ENCODE measurements at places on chromosomes 3 and 15.

- no peak for DNase-seq
Measured at GRCh38 chr3:69563981-69564380, 175.3 kb upstream of the MITF start.

DNA sequence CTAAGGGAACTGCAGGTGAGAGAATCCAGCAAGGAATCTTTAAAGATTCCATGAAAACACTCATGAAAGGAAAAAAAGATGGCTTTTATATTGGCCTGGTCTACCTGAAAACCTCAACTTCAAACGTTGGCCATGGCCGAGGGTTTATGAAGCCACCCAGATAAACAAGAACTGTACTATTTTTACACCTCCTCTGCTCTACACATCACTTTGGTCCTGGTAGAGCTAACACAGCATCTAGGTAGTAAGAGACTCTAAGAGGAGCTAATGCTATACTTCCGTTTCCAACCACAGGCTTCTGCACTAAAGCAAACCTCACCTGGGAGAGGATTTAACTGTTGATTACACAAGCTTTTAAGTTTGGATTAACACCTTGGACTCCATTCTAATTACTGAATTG is 466.2 kb downstream of the FGF12 start:
- DNase-seq = no peak

- DNase-seq = no peak
Measured at GRCh38 chr15:35088329-35088728, 3.2 kb upstream of the NANOGP8 start.

- no peak for DNase-seq
Measured at GRCh38 chr3:101802179-101802578, 23.2 kb downstream of the NXPE3 start.

DNA sequence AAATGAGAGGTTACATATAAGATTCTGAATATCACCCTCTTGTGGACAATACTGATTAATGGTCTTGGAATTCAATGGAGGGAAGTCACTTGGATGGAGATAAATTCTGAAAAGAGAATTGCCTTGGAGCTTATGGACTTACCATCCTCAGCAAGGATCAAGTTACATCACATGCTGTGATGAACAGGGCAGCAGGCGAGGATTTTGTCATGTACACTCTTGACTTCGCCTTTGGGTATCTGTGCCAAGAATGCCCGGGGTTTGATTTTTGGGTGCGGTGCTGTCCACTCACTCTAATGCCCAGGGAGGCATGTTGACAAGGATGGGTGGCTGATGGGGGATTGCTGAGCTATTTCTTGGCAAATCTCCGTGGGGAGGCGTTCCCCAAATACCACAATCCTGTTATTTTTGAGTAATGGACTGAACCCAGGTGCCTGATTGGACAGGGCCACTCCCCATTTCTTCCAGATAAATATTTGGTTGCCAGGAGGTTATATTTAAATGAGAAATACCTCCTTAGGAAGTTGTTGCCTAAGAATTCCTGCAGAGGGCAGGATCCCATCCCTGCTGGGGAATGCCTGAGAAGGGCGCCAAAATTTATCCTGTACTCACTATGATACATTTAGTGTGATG is 96.3 kb downstream of the TPRG1 start:
- peak; percentile 52 for DNase-seq

- no peak for DNase-seq
Measured at GRCh38 chr3:183069086-183069485, 30.2 kb downstream of the MCCC1 start.

DNA sequence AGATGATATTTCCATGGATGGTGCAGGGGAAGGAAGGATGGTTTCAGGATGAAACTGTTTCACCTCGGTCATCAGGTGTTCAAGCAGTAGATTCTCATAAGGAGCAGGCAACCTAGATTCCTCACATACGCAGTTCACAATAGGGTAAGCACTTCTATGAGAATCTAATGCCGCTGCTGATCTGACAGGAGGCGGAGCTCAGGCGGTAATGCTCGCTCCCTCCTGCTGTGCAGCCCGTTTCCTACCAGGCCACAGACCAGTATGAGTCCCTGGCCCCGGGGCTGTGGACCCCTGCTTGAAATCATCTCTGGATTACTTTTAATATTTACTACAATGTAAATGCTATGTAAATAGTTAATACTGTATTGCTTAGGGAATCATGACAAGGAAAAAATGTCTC is 241.8 kb downstream of the ROBO2 start:
- no peak for DNase-seq

- DNase-seq = no peak
Measured at GRCh38 chr3:70565861-70566260, 253.4 kb upstream of the MDFIC2 start.

DNA sequence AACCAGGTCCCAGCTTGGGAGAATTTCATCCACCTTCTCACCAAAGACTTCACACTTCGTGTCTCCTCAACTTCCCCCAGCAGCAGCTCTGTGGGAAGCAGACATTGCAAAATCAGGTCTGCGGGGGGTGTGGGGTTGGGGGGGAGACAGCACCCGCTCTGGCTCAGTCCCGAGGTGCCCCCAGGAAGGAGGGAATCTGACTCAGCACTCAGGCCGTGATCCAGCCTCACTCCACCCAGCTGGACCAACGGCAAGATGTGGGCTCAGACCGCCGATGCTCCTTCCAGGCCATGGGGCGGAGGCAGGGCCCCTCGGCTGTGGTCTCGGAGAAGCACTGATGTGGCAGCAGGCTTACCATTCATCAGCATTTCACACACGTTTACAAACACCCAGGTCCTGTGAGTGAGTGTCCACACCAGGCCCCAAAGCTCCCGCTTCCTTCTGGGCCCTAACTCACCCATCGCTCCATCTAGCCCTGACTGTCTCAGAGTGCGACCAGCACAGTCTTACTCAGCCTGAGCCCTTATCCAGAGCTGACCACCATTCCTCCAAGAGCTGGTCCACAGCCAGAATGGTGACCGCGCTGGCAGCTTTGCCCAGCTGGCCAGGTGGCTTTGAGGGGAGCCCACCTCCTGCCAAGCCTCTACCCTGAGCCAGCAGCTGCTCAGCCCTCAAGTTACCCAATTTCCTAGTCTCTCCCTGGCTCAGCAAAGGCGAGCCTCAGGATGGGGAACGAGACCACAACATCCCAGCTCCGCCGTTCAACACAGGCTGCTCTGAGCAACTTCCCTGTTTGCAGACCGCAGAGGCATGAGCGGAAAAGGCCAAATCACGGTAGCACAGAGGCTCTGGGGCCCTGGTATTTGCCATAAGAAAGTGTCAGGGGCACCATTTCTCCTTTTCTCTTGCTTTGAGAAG is 3.3 kb downstream of the STAB1 start:
- DNase-seq = no peak

Data from iPS-NIHi11 (cell line).